ENCODE measurements at places on chromosomes 11 and 22.

GRCh38 chr11:132336781-132337535, 966.5 kb downstream of the NTM start:
- DNase-seq = no peak

- DNase-seq = no peak
Measured at GRCh38 chr11:30617762-30618161, 31.6 kb upstream of the MPPED2 start.

GRCh38 chr22:39174498-39175352, 22.2 kb upstream of the CBX7 start:
- peak; percentile 59 for DNase-seq

GRCh38 chr11:28911829-28912228, 803.6 kb downstream of the METTL15 start:
- no peak for DNase-seq

- no peak for DNase-seq
Measured at GRCh38 chr22:47369020-47369419, 606.6 kb downstream of the TBC1D22A start.

GRCh38 chr11:58497951-58498350, 10.0 kb downstream of the OR5B21 start:
- no peak for DNase-seq

All from activated effector memory CD4-positive, alpha-beta T cell treated with Interleukin-2 at 50 U/mL for 16 hours (primary cell).